ENCODE measurements at places on chromosomes 3 and 15. TPM values are rescaled to one million over a fixed set of nuclear protein-coding genes. Genes with fewer than 3 reads are reported as not detected.
A peak's percentile ranks its signal among the peaks of the same experiment; 100 is the strongest.

GRCh38 chr15:90219421-90220141 lies 14.2 kb downstream of the CIB1 start:
- peak; percentile 52 for DNase-seq

GRCh38 chr3:61979638-61980037 lies 393.7 kb downstream of the FEZF2 start:
- DNase-seq = no peak

DNA sequence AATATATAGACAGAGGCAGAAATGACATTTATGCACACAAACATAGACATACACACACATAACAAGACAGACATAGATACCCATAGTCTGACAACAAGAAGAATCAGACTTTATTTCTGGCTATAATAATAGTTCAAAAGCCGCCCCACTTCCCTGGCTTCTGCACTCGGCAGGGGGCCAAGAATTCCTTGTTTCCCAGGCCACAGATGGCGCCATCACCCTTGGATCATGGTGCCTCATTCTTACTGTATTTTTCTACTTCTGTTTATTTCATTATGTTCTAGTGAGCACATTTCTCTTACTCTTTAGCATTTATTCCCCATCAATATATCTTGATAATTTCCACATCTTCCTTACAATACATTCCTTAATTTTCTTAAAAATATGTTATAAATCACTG lies 387.5 kb downstream of the NLGN1 start:
- no peak for DNase-seq

- DNase-seq = no peak
These were observed 13.8 kb downstream of the GRAMD2A start for GRCh38 chr15:72183781-72184164.

DNA sequence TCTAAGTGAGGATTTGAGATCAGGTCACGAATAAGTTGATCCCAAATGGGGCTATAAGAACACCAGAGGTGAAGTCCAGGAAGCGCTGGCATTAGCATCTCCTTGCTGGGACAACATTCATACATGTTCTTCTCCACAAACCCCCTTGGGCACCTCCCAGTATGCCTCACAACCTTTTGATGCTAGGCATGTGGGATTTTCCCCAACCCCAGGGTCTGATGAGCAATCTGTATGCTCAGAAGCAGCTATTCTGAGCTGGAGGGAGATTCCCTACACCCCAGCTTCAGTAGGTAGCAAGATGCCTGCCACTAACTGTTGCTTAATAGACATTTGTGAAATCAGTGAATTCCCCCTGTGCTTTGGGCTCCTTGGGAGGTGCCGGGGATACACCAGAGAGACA lies 32.2 kb downstream of the SLC6A11 start:
- no peak for DNase-seq

- no peak for DNase-seq
These were observed 399.7 kb upstream of the THBS1 start for GRCh38 chr15:39181056-39181747.

Gene GREM1
- not detected for total RNA-seq

GRCh38 chr3:24129549-24129948 lies 184.5 kb downstream of the NR1D2 start:
- DNase-seq = no peak

GRCh38 chr3:55518451-55518850 lies 31.3 kb upstream of the WNT5A start:
- DNase-seq = no peak

GRCh38 chr15:96053031-96053780 lies 277.3 kb upstream of the NR2F2 start:
- no peak for DNase-seq

DNA sequence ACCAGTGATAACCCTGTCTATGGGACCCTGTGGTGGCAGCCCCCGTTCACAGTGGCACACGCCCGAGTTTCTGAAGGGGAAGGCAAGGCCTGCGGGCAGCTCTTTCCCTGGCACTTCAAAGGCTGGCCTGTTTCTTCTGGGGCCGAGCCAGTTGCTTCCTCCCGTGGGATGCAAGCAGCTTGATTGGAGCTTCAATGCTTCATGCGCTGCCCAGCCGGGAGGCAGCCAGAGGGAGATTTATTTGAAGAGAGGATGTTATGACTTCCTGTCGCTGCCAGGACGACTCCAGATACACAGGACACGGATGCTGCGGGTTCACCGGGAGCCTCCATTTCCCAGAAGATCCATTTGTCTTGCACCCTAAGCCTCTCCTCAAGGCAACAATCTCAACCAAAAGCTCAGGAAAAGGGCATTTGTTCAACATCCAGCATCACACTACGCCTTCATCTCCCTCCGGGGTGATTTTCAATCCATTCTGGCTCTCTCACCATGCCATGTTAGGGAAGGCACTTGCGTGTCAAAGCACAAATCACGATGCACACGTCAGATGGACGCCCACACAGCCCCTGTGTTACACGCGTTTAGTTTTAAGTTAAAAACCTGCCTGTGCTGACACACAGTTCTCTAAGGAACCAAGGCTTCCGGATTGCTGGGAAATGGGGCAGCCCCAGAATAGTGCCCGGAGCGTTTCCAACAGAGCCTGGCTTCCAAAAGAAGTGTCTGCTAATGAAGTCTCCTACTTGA lies 330.2 kb downstream of the OCA2 start:
- DNase-seq = no peak

DNA sequence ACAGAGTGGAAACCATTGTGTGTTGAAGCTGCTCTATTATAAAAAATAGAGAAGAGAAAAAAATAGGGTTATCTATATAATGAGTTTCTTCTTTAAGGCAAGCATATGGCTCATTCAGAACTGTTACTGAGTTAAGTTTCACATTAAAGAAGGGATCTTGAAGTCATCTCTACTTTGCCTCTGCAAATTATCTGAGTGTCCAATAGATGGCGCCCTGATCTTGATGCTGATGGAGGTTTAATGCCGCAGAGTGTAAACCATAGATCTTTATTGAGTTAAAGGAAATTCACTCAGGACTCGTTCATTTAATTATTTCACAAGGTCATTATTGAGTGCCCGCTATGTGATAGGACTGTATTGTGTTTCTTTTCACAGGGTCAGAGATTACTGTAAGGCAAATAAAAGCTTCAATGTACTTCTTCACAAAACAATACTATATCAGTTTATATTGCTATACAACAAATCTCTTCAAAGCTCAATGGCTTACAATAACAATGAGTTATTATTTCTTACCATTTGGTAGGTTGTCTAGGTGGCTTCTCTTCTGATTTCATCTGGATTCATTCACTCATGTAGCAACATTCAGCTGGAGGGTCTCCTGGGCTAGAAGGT lies 171.4 kb downstream of the NSUN3 start:
- DNase-seq = peak; percentile 24

Gene CELSR3
- total RNA-seq = 8.6 TPM

Gene ALPK3
- 0.15 TPM for total RNA-seq

GRCh38 chr3:53773611-53774368 lies 72.4 kb downstream of the CHDH start:
- no peak for DNase-seq

- no peak for DNase-seq
These were observed 38.4 kb downstream of the PAQR5 start for GRCh38 chr15:69337138-69337537.

GRCh38 chr3:123841476-123842238 lies 42.5 kb downstream of the MYLK start:
- no peak for DNase-seq

GRCh38 chr3:143595456-143596077 lies 252.7 kb downstream of the SLC9A9 start:
- no peak for DNase-seq

DNA sequence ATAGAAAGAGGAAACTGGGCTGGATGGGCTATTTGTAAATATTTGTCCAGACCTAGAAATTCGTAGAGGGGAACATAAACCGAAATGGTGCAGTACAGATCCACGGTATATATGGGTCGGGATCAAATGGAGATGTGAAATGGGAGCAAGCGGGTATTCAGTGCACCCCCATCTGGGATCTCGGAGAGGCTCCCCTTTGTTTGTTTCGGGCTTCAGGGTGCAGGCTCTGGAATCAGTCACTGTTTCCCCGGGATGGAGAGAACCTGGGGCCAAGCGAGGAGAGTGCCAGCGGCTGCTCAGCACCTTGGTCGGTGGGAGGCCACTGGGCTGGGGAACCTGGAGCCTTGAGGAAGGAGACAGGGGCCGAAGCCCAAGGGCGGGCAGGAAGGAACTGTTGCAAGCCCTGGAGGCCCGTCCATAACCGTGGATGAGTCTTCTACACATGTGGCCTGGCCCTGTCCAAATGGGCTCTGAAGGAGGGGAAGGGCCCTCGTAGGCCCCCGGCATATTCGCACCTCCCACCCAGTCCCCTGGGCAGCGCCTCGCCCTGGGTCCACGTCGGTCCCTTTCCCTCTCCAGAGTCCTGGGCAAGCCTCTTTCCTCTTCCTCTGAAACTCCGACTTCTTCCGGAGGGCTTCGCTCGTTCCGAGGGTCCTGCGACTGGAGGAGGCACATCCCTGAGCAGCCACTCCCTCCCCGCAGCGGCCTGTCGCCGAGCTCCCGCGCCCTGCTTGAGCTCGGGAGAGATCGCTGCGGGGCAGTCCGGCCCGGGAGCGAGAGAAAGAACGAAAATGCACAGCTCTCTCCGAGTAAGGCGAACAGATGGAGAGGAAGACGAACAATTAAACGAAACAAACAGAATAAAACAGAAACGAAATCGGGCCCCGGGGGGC lies 3.0 kb downstream of the ISL2 start:
- DNase-seq = no peak

GRCh38 chr3:3232251-3232650 lies 52.8 kb upstream of the CRBN start:
- no peak for DNase-seq

Gene TRH
- total RNA-seq = not detected

Gene PRR20G
- not detected for total RNA-seq

- DNase-seq = no peak
These were observed 73.2 kb downstream of the SAMMSON start for GRCh38 chr3:70072754-70073153.

GRCh38 chr3:147354623-147355022 lies 51.7 kb downstream of the ZIC4 start:
- DNase-seq = no peak

DNA sequence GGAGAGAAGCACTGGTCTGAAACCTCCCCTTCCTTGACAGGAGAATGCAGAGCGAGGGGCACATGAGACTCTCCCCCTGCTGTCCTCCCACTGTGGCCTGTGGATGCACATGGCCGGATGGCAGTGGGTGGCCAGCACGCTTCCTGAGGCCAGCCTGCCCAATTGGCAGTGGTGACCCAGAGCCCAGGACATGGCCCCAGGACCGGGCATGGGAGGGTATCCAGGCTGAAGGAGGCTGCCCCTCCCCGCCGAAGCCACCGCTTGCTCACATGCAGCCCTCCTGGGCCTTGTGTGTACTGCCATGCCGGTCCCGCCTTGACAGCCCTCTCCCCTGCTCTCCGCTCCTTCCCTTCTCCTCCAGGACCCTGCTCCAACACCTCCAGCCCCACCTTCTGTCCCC lies 100.9 kb downstream of the MEGF11 start:
- DNase-seq = no peak

- no peak for DNase-seq
These were observed at the start of gene CCDC80 for GRCh38 chr3:112640930-112641801. CCDC80 (minus strand) TSS chr3:112641143; CDS start chr3:112639905, 1,238 bp downstream.

DNA sequence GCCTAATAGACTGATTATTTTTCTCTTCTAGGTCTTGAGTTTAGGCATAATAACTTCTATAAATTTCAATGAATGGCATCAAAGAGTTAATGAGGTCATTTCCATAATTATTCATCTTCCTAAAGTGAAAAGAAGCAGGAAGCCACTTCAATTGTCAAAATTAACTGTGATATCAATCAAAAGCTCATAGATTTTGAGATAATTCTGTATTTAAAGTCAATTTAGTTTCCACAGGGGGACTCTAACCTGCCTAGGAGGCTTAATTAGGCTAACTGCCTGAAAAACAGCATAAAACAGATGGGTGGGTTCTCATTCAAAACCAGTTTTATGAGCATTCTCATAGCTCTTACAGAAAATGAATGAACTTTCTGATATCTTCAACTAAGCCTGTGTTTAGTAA lies 177.8 kb downstream of the OTOL1 start:
- DNase-seq = no peak

DNA sequence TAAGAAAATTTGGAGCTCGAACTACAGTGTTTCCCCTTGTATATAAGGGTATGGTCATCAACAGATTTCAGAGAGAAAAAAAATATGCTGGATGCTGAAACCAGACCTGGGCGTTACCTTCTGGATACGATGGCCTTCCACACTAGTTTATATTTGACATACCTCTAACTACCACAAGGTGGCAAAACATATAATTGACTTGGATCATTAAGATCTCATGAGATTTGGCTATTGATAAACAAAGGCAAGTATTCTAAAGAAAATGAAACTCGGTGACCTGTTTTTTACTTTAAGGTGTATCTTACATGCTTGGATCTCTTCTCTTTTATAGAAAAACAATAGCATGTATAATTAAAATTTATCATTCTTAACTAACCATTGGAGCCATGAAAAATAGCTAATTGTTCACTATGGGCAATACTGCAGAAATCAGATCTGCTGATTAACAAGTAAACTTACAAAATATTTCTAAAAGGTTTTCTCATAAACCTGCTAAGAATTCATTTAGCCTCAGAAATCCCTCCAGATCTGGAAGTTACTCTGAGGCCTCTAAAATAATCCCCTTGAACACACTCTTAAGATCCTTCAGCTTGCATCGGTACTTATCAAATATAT lies 300.6 kb upstream of the KCNH8 start:
- DNase-seq = no peak

GRCh38 chr15:40985541-40986330 lies 32.5 kb downstream of the CHAC1 start:
- no peak for DNase-seq

Measured in activated CD4-positive, alpha-beta T cell treated with anti-CD3 and anti-CD28 coated beads, Interleukin-2, amount 10 ng/mL, durations not matched to agents 7 days and 5 days (primary cell).